ENCODE measurements at places on chromosomes 6 and 20.

DNA sequence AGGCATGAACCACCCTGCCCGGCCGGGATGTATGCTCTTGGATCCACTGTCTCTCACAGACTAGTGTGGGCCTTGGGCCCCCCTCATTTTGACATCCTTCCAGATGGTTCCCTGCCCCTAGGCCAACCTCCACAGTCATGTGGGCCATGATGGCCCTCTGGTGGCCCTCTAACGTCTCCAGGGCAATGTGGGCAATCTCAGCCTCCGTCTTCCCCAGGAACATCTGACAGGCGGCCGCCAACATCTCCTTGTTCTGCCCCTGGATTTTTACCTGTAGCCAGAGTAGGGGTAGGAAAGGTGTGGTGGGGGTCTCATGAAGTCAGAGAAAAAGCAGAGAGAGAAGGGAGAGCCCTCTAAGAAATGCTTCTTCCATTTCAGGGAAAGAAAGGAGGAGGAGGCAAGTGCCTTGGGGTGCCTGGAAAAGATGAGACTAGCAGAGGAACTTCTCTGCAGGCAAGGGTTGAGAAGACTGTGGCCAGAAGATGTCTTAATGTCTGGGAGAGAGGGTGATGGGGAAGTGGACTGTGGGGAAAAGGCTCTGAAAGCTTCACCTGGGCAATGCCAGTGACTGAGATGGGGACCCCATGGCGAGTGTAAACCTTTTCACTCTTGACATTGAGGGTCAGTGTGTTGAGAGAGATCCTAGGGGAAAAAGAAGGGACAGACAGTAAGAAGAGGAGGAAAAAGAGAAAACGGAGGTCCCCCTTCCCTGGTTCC lies 1.3 kb downstream of the FLOT1 start:
- no peak for DNase-seq

DNA sequence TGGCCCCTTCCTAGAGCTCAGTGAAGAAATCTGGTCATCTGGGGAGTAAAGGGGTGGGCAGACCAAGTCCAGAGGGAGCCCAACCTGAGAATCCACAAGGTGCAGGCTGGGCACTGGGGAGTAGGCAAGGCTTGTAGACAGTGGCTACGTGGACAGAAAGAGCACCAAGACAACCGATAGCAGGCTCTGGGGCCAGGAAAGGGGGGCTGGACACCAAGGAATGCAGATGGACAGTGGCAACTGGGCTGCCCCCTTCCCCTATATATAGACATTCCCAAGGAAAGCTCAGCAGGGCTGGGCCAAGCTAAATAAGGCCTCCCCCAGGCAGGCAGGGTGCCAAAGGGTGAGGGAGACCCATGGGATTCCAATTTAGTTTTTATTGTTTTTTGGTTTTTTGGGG lies 1.5 kb upstream of the TNNC2 start:
- no peak for DNase-seq

DNA sequence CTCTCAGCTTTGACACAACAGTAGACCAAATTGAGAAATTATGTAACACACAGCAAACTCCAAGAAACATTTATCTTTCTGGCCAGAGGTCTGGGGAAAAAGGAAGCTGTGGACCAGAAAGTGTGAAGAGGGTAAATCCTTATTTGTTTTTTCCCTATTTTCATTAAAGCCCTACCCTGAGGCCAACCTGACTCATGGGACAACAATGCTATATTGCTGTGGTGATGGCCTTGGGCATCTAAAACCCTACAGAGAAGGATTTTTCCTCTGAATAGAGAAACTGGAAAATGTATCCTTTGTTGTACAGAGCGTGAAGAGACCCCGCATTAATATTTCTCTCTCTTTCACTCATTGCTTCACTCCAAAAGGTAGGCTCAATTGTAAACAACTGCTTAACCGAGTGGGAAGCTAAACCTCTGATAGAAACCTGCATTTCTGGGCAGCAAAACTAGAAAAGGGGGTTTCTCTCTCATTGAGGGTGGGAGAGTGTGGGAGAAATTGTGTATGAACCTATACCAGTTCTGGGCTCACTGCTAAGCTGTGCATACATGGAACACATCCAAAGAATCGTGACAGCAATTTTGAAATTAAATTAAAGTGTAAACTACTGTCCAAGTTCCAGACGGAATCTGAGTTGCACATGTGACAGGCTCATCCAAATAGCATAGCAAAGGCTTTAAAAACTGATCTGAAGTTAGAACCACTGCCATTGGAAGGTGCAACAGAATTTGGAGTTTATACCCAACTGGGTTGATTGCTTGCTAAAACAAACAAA lies 175.5 kb downstream of the CLVS2 start:
- DNase-seq = no peak

GRCh38 chr20:309841-310644 lies 12.7 kb downstream of the ZCCHC3 start:
- peak; percentile 88 for DNase-seq

DNA sequence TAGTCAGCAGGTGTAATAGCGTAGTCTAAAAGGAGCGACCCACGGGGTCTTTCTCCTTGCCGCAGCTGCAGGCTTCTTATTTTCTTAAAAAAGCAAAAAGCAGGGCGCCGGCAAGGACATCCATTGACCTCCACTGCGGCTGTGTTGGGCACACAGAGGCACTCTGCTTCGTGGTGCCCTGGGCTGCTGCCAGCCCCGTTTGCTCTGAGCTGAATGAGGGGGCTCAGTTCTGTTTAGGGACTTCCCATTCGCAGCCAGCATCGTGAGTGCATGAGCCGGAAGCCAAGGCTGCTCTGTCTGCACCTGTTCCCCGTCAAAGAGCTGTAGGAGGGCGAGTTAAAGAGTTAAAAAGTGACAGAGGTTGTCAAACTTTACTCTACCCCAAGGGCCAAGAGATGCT lies 1.7 kb upstream of the SLC22A2 start:
- no peak for DNase-seq

All from NCI-H1694 treated with DMSO at 0.1 percent for 48 hours (cell line).